Activated naive CD4-positive, alpha-beta T cell (primary cell): ENCODE measurements at places on chromosomes 12 and 14.
A peak's percentile ranks its signal among the peaks of the same experiment; 100 is the strongest.

- no peak for DNase-seq
These were observed 25.6 kb upstream of the ARID2 start for GRCh38 chr12:45703942-45704341.

- DNase-seq, result no peak
These were observed 142.9 kb upstream of the BTG1 start for GRCh38 chr12:92288561-92288960.

DNA sequence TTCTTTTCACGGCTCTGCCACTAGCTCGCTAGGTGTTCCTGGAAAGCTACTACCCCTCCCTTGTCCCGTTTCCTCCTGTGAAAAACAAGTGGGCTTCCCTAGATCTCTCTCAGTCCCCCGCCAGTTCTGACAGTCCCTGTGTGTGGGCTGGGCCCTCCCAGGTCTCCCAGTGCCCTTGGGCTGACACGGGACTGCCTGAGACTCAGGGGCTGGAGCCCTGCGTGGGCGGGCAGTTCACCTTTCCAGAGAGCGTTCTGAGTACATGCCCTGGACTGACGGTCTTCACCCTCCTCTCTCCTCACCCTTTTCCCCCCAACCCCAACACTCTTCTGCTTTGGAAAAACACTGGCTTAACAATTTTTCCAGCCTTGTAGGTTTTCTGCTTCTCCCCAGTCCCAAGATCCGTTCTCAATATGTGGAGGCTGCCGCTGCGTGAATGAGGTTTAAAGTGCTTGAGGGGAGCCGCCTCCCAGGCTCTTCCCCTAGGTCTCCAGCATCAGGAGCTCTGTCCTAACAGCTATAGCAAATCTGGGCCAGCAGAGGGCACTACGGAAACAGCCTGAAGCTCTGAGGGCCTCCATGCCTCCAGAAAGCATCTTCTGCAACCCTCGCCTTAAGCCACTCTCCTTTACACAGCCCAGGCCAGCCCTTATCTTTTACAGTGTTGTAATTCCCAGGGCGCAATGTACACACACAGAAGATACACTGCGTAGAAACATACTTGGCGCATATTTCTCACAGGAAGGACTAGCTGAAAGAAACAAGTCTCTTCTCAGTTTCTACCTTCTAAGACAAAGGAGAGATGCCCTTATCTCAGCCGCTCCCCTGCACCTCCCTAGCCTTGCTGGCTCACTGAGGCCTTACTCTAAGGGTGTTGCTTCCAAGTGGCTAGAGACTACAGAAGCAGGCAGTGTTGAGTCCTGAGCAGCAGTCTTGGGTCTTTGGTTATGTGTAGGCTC lies 10.4 kb upstream of the DCD start:
- no peak for DNase-seq

- DNase-seq, result no peak
These were observed 88.3 kb upstream of the MDM1 start for GRCh38 chr12:68420225-68421010.

DNA sequence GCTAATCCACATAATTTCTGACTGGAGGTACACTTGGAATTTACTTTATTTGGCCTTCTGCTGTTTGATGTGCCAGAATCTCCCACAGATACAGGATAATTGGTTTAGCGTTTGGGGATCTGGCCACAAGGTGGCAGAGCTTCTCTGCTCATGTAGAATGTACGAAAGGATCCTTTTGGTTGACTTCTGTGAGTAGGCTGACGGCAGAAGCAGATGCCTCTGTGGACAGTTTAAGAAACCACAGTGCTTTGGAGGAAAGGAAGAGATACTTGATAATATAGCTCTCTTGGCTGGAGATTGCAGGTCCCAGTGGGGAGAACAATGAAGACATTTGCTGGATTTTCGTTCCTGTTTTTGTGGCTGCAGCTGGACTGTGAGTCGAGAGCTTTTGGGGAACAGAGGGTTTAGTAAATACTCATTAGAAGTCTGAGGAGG lies 75.3 kb upstream of the OR4E1 start:
- DNase-seq, result no peak

DNA sequence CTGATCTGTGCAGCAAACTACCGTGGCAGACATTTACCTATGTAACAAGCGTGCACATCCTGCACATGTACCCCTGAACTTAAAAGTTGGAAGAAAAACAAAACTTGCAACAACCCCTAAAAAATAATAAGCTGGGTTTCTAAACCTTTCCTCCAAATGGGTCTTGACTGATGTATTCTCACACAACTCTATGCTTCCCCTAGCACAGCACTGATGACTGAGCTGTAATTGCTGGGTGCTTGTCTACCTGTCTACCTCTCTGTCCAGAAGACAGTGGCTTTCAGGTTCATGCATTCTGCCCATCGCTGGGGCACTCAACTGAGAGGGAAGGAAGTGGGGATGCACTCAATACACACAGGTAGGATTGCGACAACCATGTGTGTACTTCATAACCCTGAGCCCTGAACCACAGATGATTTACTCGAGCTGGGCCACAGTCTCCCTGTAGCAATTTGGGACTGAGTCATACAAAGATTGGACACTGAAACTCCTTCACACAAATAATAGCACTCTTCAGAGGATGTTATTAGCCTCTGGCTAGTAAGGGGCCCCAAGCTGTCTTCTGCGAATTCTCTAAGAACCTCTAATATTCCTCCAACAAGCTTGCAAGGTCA lies 44.8 kb upstream of the TMPO start:
- DNase-seq, result no peak

- DNase-seq, result no peak
These were observed 64.2 kb downstream of the DRAM1 start for GRCh38 chr12:101941306-101942249.

- DNase-seq, result no peak
These were observed 19.7 kb upstream of the NR1H4 start for GRCh38 chr12:100453951-100454350.

DNA sequence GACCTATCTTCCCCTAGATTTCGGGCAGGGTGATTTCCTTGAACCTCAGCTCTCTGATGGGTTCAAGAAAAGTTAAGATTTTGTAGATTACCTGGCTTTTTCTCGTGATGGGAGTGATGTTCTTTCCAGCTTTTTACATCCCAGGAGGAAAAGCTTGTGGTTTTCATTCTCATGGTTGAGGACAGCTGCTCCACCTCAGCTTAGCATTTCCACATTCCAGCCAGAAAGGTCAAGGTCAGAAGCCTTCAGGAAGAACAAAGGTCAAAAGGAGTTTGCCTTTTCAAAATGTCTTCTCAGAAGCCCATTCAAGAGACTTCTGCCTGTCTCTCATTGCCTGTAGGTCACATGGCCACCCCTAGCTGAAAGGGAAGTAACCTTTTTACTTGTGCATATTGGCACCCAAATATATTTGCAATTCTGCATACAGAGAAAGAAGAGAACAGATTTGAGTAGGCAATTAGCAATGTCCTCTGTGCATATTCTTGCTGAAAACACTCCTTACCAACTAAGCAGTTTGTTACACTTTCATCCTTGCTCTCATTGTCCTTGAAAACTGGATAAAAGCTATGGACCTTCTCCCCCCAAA lies 6.6 kb upstream of the ADGRD1 start:
- no peak for DNase-seq

GRCh38 chr12:14884458-14884878 lies 1.2 kb downstream of the MGP start:
- peak; percentile 77 for DNase-seq

DNA sequence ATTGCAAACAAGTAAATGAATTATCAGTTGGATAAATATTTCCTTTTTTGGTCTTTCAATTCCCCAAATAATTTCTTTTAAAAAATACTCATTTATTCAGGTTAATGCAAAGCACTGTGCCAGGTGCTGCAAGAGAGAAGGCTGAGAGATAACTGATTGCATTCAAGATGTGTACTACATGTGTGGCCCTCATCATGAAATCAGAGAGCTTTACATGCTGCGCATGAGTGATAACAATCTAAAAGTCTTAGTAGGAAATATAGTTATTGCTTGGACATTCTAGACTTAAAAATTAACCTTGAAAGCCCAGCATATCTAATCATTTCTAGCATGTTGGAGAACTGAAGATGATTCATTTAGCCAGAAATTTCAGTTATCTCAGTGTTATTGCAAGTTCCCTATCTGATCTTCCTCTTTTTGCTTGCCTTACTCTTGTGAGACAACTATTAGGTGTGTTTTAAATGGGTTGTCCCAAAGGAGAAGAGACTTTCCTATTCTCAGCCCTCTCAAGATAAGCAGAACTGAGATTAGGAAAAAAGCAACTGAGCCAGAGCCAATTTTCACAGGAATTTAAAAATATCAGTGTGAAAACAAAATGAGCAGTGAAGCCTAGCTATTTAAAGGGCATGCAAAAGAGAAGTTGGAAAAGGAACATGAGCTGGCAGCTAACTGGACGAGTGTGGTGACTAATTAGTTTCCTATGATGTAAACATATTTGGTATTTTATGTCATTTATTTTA lies 60.9 kb downstream of the PLEKHA5 start:
- DNase-seq, result no peak

GRCh38 chr12:59780605-59781135 lies 184.8 kb downstream of the SLC16A7 start:
- DNase-seq, result no peak

DNA sequence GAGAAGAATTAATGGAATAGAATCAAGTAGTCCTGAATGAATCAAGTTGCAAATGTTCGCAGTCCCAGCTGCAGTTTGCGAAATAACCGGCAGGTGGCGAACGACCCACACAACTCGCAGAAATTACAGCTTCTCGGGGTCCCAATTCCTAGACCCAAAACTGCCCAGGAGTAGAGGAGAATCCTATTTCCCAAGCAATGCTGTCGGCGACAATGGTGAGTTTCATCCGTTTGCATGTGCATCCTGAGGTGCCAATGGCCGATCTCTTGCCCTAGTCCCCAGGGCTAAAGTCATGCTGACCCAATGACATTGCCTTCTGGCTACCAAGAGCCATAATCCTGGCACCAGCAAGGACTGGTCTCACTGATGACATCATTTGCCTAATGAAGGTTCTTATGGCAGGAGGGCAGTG lies 8.5 kb upstream of the ASCL1 start:
- DNase-seq, result no peak

DNA sequence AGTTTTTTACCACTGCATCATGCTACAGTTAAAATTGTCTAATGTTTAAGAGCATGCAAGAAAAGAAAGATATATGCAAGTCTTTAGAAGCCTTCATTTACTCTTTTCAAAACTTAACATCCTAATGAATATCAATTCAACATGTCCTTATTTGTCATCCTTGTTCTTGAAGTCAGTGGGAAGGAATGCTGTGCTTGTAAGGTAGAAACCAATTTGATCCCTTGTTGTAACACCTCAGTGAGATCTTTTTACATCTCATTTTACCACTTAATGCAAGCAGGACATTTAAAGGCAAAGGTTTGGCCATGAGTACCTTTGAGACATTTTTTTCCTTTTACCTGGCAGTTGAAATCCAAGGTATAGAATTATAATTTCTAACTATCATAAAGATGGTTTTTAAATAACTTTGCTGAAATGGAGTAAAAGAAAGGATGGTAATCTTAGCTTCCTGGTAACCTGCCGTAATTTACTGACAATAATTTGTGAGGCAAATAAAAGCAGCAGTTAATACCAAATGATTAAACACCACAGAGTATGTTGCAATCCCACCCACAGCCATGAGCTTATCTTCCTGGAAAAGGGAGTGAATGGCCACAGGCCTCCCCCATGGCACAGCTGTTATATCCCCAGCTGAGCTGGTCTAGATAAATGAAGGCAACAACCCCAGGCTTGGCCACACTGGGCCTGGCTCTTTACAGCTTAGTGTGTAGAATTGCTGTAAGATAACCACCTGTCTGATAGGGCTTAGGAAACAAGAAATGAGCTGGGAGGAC lies 33.2 kb upstream of the STRN3 start:
- DNase-seq, result no peak

GRCh38 chr12:55978393-55978792 lies 4.5 kb downstream of the RAB5B start:
- no peak for DNase-seq

DNA sequence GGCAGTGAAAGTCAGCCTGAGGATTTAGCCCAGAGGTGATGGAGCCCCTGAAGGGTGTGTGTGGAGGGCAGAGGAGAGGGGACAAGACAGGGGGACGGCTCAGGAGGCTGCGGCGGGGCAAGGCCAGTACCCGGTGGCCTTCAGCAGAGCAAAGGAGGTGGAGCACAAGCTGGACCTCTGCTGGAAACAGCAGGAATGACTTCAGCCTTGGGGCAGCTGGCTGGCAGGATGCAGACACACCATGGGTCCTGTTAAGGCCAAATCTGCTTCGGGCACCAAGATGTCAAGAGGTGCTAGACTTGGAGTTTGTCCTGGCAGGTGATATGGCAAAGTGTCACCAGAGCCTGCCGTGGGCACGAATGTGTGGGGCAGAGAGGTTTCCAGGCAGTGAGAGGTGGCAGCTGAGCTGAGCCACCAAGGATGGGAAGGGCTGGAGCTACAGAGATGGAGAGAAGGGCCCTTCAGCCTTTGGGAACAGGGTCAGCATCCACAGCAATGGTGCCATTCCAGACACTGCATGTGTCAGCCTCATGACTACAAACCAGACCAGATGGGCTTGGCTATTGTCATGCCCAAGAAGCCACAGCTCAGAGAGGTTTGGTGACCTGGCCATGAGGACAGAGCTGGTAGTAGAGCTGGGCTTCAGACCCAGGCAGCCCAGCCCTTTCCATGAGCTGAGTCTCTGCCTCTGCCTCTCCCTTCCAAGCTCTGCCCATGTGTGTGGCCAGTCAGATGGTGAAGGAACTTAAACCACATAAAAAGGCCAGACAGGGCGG lies 91.9 kb downstream of the LGMN start:
- DNase-seq, result no peak

GRCh38 chr12:88351146-88351545 lies 209.0 kb downstream of the TMTC3 start:
- no peak for DNase-seq

DNA sequence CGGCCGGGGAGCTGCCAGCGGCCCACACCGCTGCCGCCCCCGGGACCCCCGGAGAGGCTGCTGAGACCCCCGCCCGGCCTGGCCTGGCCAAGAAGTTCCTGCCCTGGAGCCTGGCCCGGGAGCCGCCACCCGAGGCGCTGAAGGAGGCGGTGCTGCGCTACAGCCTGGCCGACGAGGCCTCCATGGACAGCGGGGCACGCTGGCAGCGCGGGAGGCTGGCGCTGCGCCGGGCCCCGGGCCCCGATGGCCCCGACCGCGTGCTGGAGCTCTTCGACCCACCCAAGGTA lies 12.8 kb downstream of the SH2B3 start:
- DNase-seq, result no peak

DNA sequence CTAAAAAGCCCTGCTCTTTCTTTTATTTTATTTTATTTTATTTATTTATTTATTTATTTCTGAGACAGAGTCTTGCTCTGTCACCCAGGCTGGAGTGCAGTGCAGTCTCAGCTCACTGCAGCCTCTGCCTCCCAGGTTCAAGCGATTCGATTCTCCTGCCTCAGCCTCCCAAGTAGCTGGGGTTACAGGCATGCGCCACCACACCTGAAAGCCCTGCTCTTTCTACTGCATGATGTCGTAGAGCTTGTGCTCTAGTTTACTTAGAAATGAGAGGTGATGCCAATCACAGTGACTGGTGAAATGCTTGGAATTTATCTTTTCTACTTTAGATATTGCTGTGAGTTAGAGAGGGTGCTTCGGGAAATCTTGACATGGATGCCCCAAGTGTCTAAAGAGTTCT lies 54.5 kb downstream of the DAD1 start:
- DNase-seq, result no peak

- DNase-seq, result no peak
These were observed 8.7 kb downstream of the OR11H4 start for GRCh38 chr14:20247646-20248246.
